ENCODE measurements at places on chromosomes 1 and 21.

DNA sequence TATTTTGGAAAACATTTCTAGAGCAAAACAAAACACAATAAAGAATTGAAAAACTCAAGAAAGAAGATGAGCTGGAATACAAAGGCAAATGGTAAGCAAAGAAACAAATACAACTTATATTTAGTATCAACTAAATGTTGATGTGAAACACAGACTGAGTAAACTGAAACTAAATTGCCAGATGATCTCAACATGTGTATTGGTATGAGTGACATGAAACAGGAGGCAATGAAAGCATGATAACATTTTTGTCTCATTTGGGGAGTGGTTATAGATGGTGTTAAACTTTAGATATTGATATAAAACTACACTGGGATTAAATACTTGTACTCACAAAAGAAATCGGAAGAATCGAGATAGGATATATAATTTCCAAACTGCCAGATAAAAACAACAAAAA, 805.6 kb upstream of the CXADR start:
- no peaks in the 10 kb centered on the region for H3K27me3 ChIP-seq
- no peaks in the 10 kb centered on the region for H3K36me3 ChIP-seq
- no peak for DNase-seq

GRCh38 chr1:110210604-110211495, 736 bp downstream of the KCNC4 start:
- peaks cover 29% of the 10 kb centered on the region for H3K4me1 ChIP-seq
- peak; percentile 64 for DNase-seq
- H3K4me3 ChIP-seq, result peak overlapping the region; percentile 64
- no peaks in the 10 kb centered on the region for H3K27me3 ChIP-seq

DNA sequence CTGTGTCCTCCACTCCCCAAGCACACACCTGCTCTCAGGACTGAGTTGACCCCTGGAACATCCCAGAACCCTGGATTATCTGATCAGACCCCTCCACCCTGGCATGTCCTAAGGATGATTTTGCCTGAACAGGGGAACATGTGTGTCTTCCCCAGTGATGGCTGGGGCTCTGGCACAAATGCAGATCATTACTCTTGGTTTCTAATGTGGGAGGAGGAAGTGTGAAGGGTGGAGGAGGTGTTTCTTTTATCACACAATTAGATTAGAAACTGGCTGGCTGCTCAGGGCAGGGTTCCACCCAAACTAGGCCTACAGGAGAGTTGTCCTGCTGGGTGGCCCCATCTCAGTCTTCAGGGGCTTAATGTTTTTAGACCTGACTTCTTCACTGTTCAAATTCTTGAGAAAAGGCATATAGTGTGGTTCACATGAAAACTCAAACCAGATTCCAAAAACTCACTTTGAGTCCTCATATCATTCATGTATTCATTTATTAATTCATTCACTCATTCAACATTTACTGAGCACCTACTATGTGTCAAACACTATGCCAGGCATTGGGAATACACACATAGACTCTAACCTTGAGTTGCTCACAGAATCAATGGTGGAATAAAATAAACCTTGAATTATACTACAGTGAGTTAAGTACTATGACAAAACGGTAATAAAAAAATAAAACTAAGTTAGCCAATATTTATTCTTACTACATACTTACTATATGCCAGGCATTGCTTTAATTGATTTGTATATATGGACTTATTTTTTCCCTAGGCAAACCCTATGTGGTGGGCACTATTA, 221.8 kb upstream of the JUN start:
- H3K4me1 ChIP-seq, result peaks cover 32% of the 10 kb centered on the region
- no peaks in the 10 kb centered on the region for H3K27me3 ChIP-seq
- H3K27ac ChIP-seq, result no peak overlapping the region
- H3K4me3 ChIP-seq, result peak overlapping the region; percentile 32
- no peak for DNase-seq
- H3K36me3 ChIP-seq, result no peaks in the 10 kb centered on the region

GRCh38 chr1:68495968-68496679, 758 bp downstream of the DEPDC1 start:
- peaks cover 12% of the 10 kb centered on the region for H3K4me1 ChIP-seq
- no peaks in the 10 kb centered on the region for H3K27me3 ChIP-seq
- no peak for DNase-seq

DNA sequence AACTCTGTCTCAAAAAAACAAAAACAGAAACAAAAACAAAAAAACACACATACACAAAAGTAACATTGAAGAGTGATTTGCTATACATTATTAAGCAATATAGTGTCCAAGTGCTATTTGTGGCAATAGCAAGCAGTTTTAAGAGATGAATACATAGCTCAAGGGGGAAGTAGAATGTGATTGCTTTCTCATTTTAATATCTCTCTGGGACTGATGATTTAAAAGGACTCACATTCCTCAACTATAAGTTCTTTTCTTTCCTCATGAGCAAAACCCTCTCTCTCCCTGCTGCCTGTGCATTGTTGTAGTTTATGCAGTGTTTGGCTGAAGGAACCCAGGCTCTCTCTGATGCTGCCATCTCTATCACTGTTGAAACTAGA, 47.0 kb upstream of the CSF1 start:
- no peak overlapping the region for H3K4me3 ChIP-seq
- no peaks in the 10 kb centered on the region for H3K27me3 ChIP-seq

- H3K4me1 ChIP-seq, result no peaks in the 10 kb centered on the region
- H3K27me3 ChIP-seq, result peaks cover 5% of the 10 kb centered on the region
- H3K27ac ChIP-seq, result no peak overlapping the region
- no peak for DNase-seq
- H3K4me3 ChIP-seq, result no peak overlapping the region
Measured at GRCh38 chr1:17569200-17570139, 30.0 kb downstream of the ARHGEF10L start.

- no peak overlapping the region for H3K27ac ChIP-seq
- DNase-seq, result no peak
- H3K4me1 ChIP-seq, result no peaks in the 10 kb centered on the region
- H3K36me3 ChIP-seq, result no peaks in the 10 kb centered on the region
- H3K4me3 ChIP-seq, result no peak overlapping the region
- H3K27me3 ChIP-seq, result no peaks in the 10 kb centered on the region
Measured at GRCh38 chr1:2344744-2345296, 46.5 kb downstream of the MORN1 start.

DNA sequence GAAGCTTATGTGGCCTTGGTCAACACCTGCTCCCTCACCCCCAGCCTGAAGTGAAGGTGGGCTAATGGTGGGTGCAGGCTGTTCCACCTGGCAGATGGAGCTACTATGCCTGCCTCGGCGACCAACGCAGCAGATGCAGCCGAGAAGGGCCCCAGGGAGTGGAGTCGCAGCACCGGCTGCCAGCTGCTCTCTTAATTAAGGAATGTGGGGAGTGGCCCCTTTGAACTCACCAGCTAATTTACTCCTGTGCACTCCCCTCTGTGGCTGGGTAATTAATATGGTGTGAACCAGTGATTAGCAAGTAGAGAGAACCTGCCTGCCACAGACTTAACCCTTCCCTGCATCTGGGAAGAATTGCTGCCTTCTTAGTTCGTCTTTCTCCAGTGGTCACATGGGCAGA, 3.3 kb upstream of the SLAMF8 start:
- H3K36me3 ChIP-seq, result no peaks in the 10 kb centered on the region
- no peaks in the 10 kb centered on the region for H3K27me3 ChIP-seq
- H3K4me3 ChIP-seq, result no peak overlapping the region
- peaks cover 49% of the 10 kb centered on the region for H3K4me1 ChIP-seq
- no peak for DNase-seq

DNA sequence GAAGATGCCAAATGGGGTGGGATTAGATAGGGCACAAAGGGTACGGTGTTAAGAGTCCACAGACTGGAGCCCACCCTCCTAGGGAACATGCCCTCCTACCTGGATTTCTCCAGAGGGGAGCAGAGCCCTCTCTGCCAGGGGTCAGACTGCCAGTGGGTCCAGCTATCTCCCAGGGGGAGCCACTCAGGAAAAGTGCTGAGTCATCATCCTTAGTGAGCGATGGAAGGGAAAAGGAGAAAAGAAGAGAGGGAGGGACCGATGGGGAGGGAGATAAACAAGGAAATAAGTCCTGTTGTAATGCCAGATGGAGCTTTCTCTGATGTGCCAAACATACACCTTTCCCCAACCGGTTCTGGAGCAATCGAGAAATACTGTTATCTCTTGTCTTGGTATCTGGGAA, 30.4 kb upstream of the CYP4B1 start:
- no peak overlapping the region for H3K27ac ChIP-seq
- H3K36me3 ChIP-seq, result no peaks in the 10 kb centered on the region
- no peak overlapping the region for H3K4me3 ChIP-seq
- DNase-seq, result no peak
- peaks cover 9% of the 10 kb centered on the region for H3K27me3 ChIP-seq

DNA sequence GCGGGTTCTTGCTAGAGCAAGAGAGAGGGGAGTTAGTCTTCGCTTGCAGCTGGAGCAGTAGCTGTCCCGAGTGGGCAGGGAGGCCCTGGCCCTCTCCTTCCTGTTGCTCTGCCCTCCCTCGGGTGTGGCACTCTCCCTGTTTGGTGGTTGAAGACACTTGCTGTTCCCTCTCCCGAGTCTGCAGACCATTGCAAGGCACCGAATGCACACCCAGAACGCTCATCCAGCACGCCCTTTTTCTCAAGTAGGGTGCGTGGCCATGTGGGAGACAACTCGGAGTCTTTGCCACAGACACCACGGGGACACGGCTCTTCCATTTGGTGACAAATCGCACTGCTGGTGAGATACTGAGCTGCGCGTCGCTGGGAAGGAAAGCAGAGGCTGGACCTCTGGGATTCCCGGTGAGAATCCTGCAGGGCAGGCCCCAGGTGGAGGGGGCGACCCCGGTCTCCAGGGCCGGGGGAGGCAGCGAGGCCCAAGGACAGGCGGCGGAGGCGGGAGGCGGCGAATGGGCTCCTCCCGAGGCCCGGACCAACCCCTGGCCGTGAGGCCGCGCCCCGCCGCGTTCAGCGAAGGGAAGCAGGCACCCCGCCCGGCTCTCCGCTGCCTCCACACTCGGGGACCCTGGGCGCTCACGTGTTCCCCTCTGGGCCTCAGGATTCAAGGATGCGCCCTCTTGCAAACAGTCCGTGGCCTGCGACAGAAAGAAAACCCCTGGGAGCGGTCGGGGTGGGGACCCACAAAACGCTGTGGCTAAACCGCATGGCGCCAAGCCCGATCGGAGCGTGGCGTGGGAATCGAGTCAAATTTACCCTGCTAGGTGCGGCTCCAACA, 10.4 kb upstream of the TMEM200B start:
- no peaks in the 10 kb centered on the region for H3K36me3 ChIP-seq
- H3K27me3 ChIP-seq, result no peaks in the 10 kb centered on the region
- no peak overlapping the region for H3K4me3 ChIP-seq
- no peaks in the 10 kb centered on the region for H3K4me1 ChIP-seq

DNA sequence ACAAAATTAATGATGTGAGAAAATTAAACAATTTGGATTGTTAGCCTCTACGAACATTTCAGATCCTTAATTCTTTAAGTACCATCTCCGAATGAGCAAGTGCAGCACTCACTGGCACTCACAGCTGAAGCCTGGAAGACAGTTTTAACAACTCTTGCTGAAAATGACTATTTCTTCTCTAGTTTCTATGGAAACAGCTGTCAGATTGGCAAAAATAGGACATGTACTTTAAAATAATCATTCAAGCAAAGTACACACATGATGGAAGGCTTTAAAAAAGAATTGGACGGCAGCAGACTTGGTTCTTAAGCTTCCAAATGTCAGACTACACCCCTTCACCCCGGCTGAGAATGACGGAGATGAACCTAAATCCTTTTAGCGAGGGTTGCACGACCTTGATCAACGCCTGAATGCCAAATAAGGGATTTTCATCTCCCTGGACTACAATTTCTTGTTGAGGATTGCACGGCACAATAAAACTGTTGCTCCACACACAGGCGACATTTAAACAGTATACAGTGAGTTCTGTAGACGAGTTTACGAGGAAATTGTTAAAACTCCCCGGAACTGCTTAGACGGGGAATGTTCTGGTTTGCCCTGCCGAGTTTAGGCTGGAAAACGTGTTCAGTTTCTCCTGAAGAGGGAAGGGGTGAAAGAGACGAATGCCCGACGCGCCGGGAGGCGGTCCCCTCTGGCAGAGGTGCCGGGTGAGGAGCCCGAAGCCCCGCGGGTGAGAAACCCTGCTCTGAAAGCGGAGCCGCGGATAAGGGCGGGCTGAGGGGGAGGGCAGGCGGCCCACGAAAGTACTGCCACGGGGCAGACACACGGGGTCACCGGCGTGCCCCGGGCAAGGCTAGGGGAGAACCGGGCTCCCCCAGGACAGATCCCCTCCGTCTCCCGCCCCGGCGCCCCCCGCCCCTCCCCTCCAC, 671 bp downstream of the OMA1 start:
- H3K36me3 ChIP-seq, result no peaks in the 10 kb centered on the region
- DNase-seq, result peak; percentile 71
- H3K27me3 ChIP-seq, result no peaks in the 10 kb centered on the region
- H3K4me1 ChIP-seq, result peaks cover 12% of the 10 kb centered on the region
- H3K4me3 ChIP-seq, result peak overlapping the region; percentile 59

- no peak overlapping the region for H3K4me3 ChIP-seq
- no peaks in the 10 kb centered on the region for H3K4me1 ChIP-seq
- H3K27ac ChIP-seq, result no peak overlapping the region
- H3K27me3 ChIP-seq, result no peaks in the 10 kb centered on the region
- DNase-seq, result no peak
Measured at GRCh38 chr1:110288111-110288510, 51.1 kb upstream of the RBM15 start.

GRCh38 chr1:238370599-238370998, 479.9 kb upstream of the ZP4 start:
- DNase-seq, result no peak
- no peak overlapping the region for H3K27ac ChIP-seq
- no peaks in the 10 kb centered on the region for H3K36me3 ChIP-seq
- H3K4me3 ChIP-seq, result no peak overlapping the region
- no peaks in the 10 kb centered on the region for H3K4me1 ChIP-seq

- DNase-seq, result no peak
- H3K27me3 ChIP-seq, result no peaks in the 10 kb centered on the region
- H3K27ac ChIP-seq, result no peak overlapping the region
- H3K36me3 ChIP-seq, result no peaks in the 10 kb centered on the region
Measured at GRCh38 chr1:75506976-75507375, 103.9 kb downstream of the SLC44A5 start.

DNA sequence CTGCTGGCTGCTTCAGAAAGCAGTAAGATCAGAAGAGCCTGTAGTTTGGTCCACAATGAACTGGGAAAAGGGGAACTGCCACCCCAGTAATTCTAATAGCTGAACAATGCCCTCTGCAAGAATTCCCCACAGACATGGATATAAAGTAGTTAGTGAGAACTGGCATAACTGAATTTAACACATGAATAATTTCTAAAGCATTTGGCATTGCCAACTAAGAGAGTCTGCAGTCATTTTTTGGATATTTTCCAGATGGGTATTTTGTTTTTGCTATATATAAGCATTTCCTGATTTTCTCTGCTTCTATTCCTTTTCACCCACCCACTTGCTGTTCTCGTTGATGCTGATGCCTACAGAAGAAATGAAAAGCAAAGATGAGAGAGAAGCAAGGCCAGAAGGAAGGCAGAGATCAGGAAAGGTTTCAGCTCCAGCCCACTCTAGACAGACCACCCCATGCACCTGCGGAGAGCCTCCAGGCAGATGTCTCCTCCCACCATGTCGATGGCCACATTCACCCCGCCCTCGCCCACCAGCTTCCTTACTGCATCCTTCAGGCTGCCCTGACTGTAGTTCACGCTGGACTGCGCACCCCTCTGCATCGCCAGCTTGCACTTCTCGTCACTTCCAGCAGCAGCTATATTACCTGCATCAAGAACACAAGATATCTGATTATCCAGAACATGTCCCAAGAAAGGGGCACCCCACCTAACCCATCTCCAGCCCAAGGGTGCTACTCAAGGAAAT, 55.9 kb upstream of the SEC16B start:
- no peak for DNase-seq
- no peaks in the 10 kb centered on the region for H3K27me3 ChIP-seq
- H3K4me1 ChIP-seq, result no peaks in the 10 kb centered on the region
- no peak overlapping the region for H3K27ac ChIP-seq

- peak; percentile 30 for DNase-seq
- no peaks in the 10 kb centered on the region for H3K27me3 ChIP-seq
- H3K4me3 ChIP-seq, result peak overlapping the region; percentile 69
- peaks cover 11% of the 10 kb centered on the region for H3K4me1 ChIP-seq
- no peaks in the 10 kb centered on the region for H3K36me3 ChIP-seq
- H3K27ac ChIP-seq, result peak overlapping the region; percentile 18
Measured at GRCh38 chr1:200302192-200302920, 107.5 kb downstream of the ZNF281 start.

Measured in CD8-positive, alpha-beta memory T cell (primary cell).